ENCODE measurements at places on chromosomes 5 and 9.

- no peak for DNase-seq
Measured at GRCh38 chr9:19947996-19948395, 159.2 kb upstream of the SLC24A2 start.

- no peak for DNase-seq
Measured at GRCh38 chr9:82106536-82106935, 118.0 kb downstream of the SPATA31D1 start.

GRCh38 chr5:97250113-97250512, 67.1 kb upstream of the RIOK2 start:
- DNase-seq, result no peak

DNA sequence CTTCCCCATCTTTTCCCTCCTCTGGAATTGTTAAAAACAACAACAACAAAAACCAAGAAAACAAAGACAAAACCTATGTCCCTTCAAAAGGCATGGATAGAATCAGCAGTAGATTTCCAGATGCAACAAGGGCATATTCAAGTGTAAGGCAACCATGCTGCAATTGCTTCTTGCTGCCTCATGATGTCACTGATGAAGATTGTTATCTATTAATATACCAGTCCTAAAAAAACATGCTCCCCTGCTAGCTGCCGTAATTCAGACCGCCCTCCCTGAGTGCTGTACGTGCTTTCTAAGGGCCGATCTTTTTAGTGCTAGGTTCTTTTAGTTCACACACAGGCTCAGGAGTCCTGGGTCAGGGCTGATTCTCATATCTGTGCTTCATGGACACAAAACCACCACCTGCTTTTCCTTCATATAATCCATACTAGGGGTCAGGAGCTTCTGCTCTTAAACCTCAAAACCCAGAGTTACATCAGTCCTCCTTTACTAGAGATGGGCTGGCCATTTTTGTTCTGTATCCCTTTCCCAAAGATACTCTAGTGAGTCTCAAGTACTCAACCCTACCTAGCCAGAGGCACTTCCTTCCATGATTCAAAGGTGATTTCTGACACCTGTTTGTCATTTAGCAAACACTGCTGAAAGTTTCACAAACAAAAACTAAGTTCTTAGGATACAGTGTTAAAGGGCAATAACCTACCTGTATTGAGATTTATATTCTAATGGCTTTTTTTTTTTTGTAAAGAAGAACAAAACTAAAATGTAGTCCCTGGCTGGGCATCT, 82.1 kb downstream of the GIN1 start:
- DNase-seq, result no peak

DNA sequence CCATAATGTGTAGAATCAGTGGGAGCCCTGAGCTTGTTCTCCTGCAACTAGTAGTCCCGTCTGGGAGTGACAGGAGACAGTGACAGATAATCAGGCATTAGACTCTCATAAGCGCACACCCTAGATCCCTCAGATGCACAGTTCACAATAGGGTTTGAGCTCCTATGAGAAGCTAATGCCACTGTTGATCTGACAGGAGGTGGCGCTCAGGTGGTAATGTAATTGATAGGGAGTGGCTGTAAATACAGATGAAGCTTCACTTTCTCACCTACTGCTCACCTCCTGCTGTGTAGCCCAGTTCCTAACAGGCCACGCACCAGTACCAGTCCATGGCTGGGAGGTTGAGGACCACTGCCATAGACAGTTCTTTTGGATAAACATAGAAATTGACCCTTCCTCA, 188.7 kb downstream of the ROR2 start:
- DNase-seq, result no peak

DNA sequence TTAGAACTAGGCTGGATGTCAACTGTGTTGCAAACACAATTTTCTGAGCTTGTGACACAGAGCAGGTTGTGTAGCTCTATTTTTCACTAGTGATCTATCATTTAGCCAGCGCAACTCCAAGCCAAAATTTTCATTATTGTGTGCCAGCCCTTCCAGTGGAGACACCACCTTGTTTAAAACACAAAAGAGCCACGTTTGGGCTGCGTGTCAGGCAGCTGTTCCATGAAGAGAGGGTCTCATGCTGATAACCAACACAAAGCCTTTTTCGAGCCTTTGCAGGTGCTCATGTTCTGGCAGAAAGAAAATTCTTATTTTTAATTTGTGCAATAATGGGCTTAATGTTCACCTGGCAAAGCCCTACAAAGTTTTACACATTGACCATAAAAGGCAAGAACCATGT, 237.6 kb upstream of the RGMB start:
- no peak for DNase-seq

GRCh38 chr9:19629488-19629887, 159.3 kb downstream of the SLC24A2 start:
- DNase-seq, result no peak

DNA sequence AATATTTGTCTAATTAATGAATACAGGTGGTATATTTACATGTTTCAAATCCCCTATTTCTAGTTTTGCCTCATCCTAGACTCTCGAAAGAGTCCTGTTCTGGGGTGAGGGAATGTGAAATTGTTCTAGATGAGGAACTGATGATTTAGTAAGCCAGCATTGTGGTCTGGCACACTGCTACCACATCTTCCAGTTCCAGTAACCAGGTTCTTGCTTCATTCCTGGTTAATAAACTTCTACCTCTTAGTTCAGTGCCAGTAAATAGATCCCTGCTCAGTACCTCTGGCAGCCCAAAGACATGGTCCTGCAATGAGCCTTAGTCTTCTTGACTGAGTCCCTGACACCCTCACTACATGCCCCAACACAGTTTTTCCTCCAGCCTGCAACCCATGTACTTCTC, 207.7 kb downstream of the SREK1 start:
- no peak for DNase-seq

All from activated CD4-positive, alpha-beta T cell treated with anti-CD3 and anti-CD28 coated beads, Interleukin-2, Interleukin-4, amounts not matched to agents 100 ng/mL and 50 ng/mL, durations not matched to agents 16 hours and 8 hours (primary cell).